ENCODE measurements at places on chromosomes 11 and 22.

DNA sequence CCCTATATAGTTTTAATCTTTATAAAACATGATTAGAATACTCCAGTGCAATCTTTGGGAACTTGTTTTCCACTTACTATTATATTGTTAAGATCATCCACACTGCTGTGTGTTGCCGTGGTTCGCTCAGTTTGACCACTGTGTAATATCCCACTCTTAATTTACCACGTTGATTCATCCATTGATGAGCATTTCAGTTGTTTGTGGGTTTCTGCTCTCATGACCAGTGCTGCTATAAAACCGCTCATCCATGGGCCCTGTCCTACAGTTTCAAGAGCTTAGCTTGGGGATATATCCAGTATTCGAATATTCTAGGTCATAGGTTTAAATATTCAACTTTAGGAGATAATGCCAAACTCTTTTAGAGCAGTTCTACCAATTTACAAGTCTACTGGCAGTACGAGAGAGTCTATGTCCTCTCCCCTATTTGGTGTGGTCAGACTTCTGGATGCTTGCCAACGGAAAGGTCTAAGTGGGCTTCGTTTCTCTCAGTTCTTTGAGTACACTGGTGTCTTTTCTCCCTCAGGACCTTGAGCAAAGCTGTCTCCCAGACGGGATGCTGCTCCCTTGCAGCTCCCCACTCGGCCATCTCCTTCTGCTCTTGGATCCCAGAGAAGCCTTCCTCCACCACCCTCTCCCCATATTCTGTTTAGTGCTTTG lies 94.9 kb upstream of the ALX4 start:
- no peak for DNase-seq

- DNase-seq: no peak
Observed at GRCh38 chr11:45617871-45618601, 47.4 kb downstream of the CHST1 start.

DNA sequence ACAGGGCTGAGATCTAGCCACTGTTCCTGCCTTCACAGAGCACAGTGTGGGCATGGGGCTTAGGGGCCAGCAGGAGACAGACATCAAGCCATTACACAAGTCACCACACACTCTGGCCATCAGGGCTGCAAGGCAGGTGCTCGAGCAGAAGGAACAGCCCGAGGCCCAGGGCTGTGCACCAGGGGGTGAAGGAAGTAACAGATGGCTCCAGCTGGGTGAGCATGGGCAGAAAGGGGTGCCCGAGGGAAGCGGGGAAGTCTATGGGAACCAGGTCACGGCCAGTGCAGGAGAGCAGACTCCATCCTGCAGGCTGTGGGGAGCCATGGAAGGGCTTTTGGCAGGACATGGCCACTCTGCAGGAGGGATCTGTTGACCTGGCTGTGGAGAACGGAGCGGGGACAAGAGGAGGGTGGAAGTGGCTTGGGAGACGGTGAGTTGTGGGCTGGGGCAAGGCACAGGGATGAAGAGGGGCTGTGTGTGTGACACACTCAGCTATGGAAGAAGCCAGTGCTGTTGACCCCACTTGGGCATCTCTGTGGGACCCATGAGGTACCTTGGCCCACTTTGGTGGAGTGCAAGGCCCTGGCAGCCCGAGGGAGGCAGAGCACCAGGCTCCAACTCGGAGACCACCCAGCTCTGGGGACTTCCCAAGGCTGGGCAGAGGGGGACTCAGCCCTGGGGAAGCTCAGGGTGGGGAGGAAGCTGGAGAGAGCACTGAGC lies 3.6 kb downstream of the C11orf68 start:
- no peak for DNase-seq

DNA sequence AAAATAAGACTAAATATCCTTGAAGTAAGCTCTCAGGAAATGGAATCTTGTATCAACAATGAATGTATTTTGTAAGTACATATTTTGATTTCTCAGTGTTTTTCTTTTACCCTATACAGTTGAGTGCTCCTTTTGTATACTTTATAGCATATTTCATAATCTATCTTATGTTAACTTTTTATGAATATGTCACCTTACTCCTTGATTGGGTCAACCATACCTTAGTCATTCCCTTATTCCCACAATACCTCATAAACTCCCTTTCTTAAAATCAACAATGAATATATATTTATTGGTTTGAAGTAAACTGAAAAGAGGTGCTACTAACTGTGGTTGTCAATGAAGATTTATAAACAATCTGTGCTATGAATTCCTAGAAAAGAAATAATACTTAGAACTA lies 686.2 kb downstream of the METTL15 start:
- no peak for DNase-seq

DNA sequence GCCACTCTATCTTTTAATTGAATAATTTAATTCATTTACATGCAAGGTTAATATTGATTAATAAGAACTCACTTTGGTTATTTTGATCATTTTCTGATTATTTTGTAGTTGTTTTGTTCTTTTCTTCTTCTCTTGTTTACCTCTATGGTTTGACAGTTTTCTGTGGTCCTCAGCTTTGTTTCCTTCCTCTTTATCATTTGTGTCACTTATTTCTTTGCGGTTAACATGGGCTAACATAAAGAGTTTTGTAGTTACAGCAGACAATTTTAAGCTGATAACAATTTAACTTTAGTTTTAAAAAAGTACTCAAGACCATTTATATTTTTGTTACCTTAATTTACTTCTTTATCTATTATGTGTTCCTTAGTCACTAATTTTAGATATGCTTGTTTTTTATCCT lies 1032.8 kb upstream of the RAG2 start:
- DNase-seq: no peak

- no peak for DNase-seq
Observed at GRCh38 chr11:128372977-128373376, 214.4 kb downstream of the ETS1 start.

DNA sequence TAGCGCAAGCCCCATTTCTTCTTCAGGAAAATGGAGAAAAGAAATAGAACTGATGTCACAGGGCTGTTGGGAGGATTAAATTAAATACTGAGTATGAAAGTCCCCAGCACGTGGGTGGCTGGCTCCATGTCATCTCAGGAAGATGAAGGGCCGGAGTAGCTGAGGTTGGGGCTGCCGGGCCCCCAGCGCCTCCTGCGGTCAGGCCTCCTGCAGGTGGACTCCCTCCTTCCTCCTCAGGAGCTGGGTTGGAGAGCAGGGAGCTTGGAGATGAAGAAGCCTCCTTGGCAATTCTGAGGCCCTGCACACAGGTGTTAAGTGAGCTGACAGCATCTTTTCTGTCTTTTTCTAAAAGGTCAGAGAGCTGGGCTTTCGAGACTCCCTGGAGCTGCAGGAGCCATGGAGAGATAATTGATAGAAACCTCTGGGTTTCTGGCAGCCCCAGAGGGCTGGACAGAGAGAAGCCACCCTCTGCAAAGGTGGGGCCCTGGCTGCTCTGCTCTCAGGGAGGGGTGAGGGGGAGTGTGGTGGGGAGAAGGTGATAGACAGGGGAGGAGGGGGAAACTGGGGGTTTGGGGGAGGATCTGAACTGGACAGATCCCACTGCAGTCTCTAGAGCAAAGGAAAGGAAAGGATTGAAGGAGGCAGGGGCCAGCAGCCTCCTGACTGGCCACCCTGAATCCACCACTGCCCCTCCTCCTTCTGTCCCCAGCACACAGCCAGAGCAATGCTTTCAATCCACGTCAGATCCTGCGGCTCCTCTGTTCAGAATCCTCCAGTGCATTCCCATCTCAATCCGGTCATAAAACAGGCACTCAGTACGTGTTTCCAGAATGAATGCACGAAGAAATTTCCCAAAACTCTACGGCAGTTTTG lies 210.8 kb downstream of the CEP164 start:
- DNase-seq: no peak

DNA sequence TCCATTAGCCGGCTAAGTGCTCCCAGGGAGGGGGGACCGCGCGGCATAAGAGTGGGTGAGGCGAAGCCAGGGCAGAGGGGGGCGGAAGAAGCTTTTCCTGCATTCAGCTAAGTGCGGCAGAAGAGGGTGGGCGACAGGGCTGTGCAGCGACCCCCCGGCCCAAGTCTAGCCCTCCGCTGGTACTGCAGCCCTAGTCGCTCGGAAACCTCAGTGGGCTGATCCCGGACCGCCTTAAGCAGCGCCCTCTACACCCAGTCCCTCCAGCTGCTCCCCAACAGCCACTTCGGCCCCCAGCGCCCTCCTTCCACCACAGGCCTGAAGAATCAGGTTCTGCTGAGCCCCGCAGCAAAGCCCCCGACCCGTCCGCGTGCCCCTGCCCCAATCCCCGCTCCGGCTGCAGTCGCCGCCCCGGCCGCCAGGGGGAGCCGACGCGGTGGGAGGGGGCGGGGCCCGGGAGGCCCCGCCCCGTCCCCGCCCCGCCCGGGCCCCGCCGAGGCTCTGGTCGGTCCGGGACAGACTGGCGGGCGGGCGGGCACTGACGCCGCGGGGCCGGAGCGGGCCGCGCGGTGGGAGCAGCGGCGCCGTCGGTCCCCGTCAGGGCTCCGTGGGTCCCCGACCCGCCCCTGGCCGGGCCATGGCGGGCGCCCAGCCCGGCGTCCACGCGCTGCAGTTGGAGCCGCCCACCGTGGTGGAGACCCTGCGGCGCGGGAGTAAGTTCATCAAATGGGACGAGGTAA lies at the start of gene PLCB3:
Gene PLCB3 (plus strand): TSS at position 515 of the 737 bp plus-strand sequence. CDS start 120 bp downstream, at position 635.
- peak; percentile 59 for DNase-seq

GRCh38 chr11:10747733-10748132 lies 3.3 kb upstream of the CTR9 start:
- no peak for DNase-seq

- DNase-seq: no peak
Observed at GRCh38 chr11:24391167-24391566, 105.7 kb upstream of the LUZP2 start.

DNA sequence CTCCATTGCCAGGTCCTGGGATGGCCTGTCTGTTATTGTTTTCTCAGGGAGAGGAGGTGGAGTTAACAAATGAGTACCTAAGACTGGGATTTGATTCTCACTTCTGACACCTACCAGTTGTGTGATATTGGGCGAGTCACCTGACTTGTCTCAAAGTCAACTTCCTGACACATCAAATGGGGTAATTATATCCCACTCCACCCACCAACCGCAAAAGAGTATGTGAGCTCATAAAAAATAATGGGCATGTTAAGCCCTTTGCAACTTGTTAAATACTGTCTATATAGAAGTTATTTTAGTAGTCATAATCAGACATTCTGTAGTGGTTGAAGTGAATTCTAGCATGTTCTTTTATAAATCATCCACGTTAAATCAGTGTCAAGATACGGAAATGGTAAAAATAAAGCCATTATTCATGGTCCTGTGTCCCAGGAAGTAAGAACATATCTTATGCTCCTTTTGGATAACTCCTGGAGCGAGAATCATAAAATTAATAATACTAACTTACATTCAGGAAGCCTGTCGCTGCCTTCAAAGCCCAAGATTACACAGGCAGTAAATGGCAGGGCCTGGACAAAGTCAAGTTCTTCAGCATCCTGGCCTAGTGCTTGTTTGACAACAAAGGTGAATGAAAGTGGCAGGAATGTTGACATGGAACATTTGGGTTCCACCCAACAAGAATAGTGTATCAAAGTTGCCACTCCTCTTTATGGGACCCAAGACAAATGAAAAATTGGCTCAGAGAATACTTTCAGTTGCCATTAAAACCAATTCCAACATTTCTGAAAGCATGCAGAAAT lies 54.3 kb downstream of the SYTL2 start:
- peak; percentile 54 for DNase-seq

- DNase-seq: no peak
Observed at GRCh38 chr22:48923996-48924395, 903.7 kb downstream of the BRD1 start.

DNA sequence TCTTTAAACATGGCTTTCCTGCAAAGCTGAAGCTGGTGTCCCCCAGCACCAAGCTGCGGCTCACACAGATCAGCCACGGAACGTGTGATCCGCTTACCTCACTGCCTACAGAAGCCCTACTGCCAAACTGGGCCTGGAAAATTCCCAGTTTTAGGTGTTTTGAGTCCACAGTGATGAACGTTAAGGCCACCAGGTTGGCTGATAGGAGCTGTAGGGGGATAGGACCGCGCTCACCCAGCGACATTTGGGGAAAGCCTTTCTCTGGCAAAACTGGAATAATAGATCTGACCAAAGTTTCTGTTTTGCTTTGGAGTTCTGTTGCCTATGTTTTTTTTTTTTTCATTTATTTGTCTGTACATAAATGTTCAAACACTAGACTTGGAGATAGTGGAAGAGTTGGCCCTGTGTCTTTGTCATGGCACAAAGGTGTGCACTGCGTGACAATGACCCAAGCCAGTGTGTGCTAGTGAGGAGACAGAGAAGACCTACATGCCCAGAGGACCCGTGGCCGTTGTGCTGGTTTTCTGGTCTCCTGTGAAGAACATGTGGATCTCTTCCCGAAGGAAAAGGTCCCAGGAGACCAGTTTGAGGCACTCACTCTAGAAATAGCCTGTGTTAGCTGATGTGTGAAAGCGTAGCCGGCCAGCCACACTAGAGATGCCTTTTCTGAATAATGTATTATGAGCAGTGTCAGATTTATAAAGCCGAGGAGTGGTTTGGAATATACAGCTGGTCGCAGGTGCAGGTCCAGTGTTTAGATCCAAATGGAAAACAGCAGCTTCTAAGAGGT lies 15.0 kb downstream of the ASPHD2 start:
- DNase-seq: no peak

DNA sequence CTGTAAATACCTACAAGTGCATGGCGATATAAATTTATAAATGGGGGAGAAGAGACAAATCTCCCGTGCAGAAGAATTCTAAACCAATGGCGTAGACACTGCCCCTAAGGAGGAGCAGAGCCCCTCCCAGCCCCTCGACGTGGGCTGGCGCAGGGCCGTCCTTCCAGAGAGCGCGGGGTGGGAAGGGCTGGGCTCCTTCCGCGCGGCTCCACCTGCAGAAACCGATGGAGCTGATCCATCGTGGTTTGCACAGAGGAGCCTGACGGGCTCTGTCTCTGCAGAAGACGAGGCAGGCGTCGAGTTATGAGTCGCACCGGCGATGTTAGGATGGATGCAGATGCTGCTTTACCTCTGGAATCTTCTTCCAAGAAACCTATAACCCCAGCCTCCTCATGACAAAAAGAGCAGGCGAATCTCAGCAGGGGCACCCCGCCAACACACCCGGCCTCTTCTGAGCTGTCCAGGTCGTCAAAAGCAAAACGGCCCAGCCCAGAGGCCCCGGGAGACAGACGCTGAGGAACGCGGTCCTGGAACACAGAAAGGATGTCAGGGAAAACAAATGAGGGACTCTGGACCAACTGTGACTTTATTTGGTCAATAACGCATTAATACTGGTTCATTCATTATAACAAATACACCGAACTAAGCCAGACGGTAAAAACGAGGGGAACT lies 11.0 kb upstream of the B4GALNT4 start:
- no peak for DNase-seq

GRCh38 chr11:76553554-76554476 lies 109.0 kb downstream of the EMSY start:
- DNase-seq: no peak

GRCh38 chr22:36977947-36978660 lies 41.1 kb downstream of the TST start:
- peak; percentile 90 for DNase-seq

GRCh38 chr11:115964091-115964490 lies 459.9 kb upstream of the CADM1 start:
- no peak for DNase-seq

GRCh38 chr11:1346669-1347390 lies 37.4 kb upstream of the TOLLIP start:
- DNase-seq: no peak

DNA sequence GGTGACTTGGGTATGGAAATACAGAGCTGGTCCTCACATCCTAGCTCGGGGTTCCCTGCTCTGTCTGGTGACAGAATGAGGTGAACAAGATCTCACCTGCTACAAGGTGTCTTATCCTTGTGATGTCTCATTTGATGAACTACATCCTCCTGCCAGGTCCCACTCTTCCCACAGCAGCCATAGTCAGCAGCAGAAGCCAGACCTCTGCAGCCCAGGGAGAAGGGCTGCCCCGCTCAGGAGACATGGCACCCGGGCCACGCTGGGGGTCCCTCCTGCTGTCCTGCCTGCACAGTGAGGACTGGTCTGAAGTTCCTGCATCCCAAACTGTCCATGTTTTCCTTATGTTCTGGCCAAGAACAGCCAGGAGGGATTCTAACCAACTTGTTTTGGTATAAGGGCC lies 414.1 kb downstream of the CTTN start:
- no peak for DNase-seq
